ENCODE measurements at places on chromosomes 4 and X.

DNA sequence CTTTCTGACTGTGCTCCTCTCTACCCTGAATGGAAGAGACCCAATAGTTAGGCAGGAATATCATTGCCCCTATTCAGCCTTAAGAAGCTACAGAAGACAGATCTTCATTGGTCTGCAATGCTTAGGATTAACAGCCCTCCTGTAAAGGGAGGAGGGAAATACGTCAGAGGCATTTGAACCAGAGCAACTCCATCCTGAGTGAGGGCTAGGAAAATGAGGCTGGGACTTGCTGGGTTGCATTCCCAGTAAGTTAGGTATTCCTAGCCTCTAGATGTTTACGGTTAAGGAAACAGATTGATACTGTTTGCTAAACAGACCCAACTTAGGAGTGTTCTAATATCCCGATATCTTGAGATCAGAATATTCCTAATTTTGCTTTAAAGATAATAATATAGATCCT is 63.5 kb downstream of the PCDH18 start:
- no peak for DNase-seq

- no peak for DNase-seq
Observed at GRCh38 chr4:101008503-101008902, 338.8 kb downstream of the PPP3CA start.

DNA sequence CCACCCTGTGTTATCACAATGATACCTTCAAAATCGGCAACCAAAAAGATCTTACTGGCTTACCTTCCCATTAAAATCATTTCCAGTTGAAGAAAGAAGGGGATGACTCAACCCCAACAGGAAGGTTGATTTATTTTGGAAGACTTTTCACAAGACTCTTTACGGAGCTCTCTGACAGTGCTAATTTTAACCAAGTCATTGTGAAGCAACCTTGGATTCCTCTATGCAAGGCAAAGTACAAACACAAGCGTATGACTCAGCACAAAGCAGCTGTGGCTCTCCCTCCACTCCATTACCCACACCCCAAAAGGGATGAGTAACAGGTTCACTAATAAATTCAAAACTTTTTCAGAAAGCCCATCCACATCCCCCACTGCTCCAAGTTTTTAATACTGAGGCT is 213.8 kb upstream of the FGF13 start:
- DNase-seq: no peak

- no peak for DNase-seq
Observed at GRCh38 chr4:3207531-3208037, 41.4 kb upstream of the MSANTD1 start.

GRCh38 chrX:153557618-153558355 is 40.3 kb downstream of the ATP2B3 start:
- DNase-seq: no peak
